ENCODE measurements at places on chromosomes 7 and 10.

DNA sequence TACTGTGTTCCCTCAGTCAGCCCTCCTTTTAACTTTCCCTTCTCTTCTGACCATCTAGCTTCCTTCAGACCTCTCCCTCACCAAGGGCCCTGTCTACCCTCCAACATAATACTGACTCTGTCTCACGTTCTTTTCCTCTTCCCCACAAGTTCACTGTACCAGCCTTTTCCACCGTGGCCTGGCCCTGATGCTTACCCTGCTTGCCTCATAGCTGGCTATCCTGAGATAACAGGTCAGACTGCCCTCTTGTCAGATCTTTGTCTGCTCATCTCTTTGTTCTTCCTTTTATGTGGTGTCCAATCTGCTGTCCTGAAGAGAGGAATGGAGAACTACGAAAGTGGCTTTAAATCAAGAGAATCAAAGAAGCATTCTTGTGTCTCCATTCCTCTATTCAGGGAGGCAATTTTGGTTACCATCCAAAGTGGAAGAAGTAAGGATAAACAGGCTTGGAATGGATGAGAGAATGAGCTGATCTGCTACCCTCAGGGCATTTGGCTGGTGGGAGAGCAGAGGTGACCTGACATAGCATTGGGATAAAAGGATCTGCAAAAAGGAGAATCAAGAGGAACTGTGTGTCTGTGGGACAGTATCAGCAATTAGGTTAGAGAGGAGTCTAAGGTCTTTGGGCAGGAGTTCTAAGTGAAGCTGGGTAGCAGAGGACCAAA is 8.1 kb downstream of the BTAF1 start:
- DNase-seq = no peak

- no peak for DNase-seq
Measured at GRCh38 chr10:97919012-97919411, 69.4 kb downstream of the GOLGA7B start.

GRCh38 chr10:69873135-69873639 is 71.5 kb downstream of the COL13A1 start:
- no peak for DNase-seq

DNA sequence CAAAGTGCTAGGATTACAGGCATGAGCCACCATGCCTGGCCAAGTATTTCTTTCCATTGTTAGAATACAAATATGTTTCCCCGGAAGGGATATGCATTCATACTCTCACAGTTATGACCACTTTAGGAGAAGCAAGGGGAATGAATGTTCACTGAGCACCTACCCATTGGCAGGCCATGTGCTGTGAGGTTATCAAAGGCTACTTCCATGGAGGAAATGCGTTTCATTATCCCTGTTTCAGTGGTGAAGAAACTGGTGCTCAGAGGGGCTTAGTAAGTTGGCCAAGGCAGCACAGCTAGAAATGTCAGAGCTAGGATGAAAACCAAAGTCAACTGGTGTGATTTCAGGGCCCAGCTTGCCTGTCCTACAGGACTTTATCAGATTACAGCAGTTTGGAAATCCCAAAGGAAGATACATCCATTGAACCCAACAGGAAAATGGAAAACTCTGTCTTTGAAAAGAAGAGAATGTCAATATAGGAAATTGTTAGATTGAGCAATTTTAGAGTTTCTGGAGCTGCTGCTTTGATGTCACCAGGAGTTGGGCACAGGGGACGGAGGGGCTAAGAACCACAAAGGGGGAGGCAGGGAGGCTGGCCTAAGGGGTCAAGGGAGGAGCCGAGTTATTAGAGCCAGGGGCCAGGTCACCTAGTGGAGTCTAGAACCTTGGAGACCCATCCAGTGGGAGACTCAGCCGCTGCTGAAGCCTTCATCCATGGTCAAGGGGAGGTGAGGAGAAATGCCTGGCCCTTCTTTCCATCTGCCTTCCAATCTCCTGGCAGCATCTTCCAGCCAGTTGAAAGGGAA is 319.8 kb downstream of the FRMD4A start:
- no peak for DNase-seq

GRCh38 chr10:113496111-113497109 is 56.4 kb upstream of the HABP2 start:
- DNase-seq = no peak

DNA sequence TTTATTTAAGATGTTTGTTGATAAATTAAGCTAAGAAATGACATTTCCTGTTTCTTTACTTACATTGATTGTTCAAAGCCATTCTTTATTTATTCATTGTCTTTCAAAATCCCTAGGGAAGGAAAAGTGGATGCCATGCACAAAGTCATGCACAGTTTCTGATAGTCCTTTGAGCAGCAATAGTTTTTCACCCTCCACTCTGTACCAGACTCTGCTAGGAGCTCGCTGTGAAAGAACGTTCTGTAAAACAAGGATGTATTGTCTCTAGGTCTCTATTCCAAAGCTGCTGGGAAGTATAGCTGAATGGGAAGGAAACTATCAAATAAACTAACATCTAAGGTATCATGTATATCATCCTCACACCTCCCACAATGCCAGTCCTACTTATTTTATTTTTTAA is 7.8 kb upstream of the NOC3L start:
- DNase-seq = no peak

- no peak for DNase-seq
Measured at GRCh38 chr7:2131341-2131740, 101.4 kb downstream of the MAD1L1 start.

DNA sequence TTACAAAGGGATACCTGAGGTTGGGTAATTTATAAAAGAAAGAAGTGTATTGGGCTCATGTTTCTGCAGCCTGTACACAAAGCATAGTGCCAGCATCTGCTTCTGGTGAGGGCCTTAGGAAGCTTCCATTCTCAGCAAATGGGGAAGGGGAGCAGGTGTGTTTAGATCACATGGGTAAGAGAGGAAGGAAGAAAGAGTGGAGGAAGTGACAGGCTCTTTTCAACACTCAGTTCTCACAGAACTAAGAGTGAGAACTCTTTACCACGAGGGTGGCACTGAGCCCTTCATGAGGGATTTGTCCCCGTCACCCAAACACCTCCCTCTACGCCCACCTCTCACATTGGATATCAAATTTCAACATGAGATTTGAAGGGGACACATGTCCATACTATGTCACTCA is 506 bp upstream of the FAM170B start:
- no peak for DNase-seq

- no peak for DNase-seq
Measured at GRCh38 chr7:50822110-50822509, 39.4 kb upstream of the GRB10 start.

DNA sequence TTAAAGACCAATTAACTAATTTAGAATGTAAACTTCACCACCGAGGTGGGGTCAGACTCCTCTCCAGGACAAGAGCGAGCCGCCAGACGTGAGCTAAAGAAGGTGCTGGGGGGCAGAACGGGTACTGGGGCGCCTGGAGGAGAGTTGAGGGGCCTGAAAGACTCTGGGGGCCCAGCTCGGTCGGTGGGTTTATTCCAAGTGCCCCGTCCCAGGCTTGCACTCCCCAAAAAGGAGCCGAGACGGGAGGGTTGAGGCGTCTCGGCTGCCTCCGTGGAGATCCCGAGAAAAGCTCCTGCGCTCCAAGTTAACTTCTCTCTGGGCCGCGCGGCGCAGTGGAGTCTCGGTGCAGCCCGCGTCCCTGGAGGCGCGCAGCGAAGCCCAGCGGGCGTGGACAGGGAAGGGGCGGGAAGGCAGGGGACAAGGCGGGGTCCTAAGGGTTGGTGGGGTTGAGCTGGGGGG is 553.3 kb downstream of the TFEC start:
- no peak for DNase-seq

GRCh38 chr10:6151087-6151977 is 51.4 kb upstream of the PFKFB3 start:
- DNase-seq = no peak

DNA sequence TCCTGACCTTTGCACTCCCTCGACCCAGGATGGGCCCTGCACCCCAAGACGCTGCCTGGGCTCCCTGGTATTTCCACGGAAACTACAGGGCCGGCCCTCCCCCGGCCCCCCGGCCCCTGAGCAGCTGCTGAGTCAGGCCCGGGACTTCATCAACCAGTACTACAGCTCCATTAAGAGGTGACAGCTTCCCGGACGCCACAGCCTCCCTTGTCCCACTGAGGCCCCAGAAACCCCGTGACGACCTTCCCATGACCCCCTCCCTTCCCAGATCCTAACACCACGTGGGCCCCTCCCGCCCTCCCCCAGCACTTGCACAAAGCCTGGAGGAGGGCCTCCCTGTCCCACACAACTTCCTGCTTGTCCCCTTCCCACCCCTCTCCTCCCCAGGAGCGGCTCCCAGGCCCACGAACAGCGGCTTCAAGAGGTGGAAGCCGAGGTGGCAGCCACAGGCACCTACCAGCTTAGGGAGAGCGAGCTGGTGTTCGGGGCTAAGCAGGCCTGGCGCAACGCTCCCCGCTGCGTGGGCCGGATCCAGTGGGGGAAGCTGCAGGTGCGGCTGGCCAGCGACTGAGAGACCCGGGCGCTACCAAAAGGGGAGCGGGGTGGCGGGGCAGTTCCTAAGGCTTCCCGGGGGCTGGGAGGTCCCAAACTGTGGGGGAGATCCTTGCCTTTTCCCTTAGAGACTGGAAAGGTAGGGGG is 5.7 kb downstream of the NOS3 start:
- DNase-seq = no peak

- DNase-seq = no peak
Measured at GRCh38 chr7:43590862-43591557, 8.1 kb downstream of the STK17A start.

- DNase-seq = no peak
Measured at GRCh38 chr7:1839701-1840100, 169.6 kb downstream of the ELFN1 start.

DNA sequence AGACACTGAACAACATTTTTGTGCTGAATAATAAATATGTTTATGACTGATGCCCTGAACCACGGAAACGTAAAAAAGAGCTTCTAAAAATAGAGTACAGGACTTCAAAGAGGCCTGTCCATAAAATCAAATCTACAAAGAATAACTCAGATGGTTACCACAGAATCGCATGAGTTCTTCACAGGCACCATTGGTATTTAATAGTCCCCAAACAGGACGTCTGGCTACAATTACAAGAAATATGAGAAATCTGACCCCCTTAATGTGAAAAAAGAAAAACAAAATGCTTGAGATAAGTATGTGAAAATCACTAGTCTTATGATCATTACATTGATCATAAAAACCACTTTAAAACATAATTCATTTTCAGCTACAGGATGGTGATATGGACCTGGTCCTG is 20.8 kb downstream of the CYTH3 start:
- DNase-seq = no peak

DNA sequence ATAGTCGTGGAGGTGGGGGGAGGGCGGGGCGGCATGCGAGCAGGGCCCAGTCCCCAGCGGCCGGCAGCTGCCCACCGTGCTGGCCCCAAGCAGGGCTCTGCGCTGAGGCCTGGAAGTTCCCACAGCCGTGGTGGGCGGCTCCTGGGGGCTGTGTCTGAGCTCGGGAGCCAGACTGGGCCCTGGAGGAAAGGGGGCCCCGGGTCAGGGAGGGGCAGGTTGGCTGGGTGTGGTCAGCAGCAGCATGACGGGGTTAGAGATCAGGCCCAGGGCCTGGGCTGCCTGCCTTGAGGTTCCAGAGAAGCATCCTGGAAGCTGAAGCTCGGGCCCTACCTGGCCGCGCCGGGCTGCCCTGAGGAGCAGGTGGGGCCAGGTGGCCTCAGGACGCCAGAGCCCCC is 22.1 kb downstream of the GET4 start:
- no peak for DNase-seq

- DNase-seq = no peak
Measured at GRCh38 chr10:99435986-99436638, 5.7 kb upstream of the GOT1 start.

DNA sequence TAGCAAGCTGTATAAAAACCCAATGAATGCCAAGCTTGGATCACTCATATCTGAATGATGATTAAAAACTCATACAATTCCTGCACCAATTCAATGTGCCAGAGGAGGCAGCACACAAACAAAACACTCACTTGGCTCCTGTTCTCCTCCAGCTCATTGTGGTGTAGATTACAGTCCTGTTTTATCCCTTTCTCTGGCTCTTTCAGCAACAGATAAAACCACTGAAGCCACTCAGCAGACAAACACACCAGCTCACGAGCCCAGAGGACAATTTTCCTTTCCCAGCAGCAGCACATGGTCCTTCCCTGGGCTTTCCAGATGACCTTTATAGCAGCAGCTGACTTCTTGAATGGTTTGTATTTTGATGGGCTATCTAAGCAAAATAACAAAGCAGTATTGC is 107.3 kb upstream of the STARD3NL start:
- DNase-seq = no peak

DNA sequence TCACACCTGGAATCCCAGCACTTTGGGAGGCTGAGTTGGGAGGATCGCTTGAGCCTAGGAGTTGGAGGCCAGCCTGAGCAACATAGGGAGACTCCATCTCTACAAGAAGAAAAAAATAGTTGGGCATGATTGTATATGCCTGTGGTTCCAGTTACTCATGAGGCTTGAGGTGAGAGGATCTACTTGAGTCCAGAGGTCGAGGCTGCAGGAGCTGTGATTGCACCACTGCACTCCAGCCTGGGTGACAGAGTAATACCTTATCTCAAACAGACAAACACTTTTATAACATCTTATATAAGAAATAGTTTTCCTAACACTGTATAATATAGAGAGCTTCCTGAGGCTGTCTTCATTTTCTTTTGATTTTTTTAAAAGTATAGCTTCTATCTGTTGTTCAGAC is 448.4 kb upstream of the COBL start:
- no peak for DNase-seq

GRCh38 chr10:20257422-20257821 is 441.2 kb downstream of the PLXDC2 start:
- no peak for DNase-seq

DNA sequence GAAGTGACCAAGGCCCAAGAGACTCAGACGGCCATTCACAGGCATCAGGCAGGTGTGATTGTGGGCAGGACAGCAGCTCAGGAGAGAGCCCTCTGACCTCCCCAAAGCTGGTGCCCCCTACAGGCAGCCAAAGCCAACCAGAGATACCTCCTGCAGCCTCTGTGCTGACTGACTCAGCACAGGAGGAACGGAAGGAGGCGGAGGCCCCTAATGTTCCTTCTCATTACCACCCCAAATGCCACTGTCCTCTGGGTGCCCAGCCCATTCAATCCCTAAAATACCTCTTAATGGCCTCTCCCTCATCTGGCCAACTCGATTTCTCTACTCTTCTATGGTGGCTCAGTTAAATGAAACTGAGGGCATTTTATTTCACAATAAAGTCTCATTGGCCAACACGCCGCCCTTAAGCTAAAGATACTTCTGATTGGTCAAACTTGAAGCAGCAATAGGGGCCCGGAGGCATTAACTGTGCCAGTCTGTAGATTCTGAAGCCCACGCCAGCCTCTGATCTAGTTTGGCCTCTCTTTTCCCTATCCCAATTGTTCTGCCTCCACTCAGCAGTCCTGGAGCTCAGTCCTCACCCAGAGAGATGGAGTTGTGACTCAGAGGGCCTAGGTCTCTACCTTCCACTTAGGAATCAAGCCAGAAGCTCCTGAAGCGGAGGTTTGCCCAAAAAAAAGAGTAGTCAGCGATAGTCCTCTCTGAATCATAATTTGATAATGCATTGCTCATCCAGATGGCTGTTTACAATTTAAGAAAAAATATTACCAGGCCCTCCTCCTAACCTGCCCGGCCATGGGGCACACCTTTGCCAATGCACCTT is 1.2 kb downstream of the CYREN start:
- no peak for DNase-seq

DNA sequence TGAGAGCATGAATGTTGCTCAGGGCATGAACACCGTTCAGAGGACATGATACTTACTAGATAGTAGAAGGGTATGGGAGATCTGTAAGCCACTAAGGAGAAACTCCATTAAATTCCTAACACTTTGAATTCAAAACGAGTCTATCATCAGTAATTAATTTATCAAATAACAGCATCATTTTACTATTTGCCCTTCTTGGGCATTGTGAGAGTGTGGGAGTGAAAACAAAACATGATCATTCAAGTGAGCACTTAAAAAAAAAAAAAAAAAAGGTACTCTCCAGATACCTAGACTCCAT is 20.5 kb upstream of the ASB15 start:
- DNase-seq = no peak
